Myocyte (in vitro differentiated cells): ENCODE measurements at places on chromosomes 13 and 19. TPM values are rescaled to one million over a fixed set of nuclear protein-coding genes. Genes with fewer than 3 reads are reported as not detected.

Gene DLEU7
- 0.31 TPM in 1 of 2 replicates, not detected in the other for total RNA-seq

Gene FGF21
- not detected in 2 replicates for total RNA-seq

Gene IGFL1
- total RNA-seq: not detected in 2 replicates

Gene CACNG6
- 22.8 and 30.8 TPM in 2 replicates for total RNA-seq

Gene GPR12
- not detected in 2 replicates for total RNA-seq

Gene ZNF345
- total RNA-seq: 1.7 and 2.4 TPM in 2 replicates

Gene CBLC
- not detected in 2 replicates for total RNA-seq

Gene KLK4
- total RNA-seq: not detected in 2 replicates

DNA sequence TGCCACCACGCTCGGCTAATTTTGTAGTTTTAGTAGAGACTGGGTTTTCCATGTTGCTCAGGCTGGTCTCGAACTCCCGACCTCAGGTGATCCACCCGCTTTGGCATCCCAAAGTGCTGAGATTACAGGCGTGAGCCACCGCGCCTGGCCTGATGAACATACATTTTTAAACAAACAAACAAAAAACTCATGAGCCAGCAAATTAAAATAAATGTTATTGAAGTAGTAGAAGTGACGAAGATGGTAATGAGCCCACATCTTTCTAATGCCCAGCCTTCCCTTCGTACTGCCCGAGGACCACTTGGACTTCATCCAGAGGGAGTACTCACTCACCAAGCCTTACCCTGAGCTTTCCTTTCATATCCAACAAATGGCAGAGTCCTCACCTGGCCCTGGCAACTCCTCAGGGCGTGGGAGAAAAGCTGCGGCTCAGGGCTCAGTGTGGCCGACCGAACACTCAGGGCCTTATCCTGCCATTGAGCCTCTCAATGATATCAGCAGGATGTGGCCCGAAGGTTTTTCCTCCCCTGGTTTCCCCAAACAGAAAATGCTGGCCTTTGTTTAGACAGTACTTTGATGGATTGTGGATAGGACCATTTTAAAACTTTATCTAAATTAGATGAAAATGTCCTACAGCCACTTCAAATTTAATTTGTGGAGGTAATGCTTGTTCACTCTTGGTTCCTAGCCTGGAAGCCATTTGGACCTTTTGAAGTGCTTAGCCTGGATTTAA is 22.8 kb upstream of the ABCC4 start:
- no peak for DNase-seq

- DNase-seq: peak; percentile 35
Observed at GRCh38 chr13:37364007-37364406, 234.6 kb downstream of the POSTN start.

- peak; percentile 91 for DNase-seq
Observed at GRCh38 chr19:801861-802497, 4.7 kb downstream of the PTBP1 start.

GRCh38 chr13:25466880-25467279 is 95.1 kb downstream of the ATP8A2 start:
- DNase-seq: no peak

DNA sequence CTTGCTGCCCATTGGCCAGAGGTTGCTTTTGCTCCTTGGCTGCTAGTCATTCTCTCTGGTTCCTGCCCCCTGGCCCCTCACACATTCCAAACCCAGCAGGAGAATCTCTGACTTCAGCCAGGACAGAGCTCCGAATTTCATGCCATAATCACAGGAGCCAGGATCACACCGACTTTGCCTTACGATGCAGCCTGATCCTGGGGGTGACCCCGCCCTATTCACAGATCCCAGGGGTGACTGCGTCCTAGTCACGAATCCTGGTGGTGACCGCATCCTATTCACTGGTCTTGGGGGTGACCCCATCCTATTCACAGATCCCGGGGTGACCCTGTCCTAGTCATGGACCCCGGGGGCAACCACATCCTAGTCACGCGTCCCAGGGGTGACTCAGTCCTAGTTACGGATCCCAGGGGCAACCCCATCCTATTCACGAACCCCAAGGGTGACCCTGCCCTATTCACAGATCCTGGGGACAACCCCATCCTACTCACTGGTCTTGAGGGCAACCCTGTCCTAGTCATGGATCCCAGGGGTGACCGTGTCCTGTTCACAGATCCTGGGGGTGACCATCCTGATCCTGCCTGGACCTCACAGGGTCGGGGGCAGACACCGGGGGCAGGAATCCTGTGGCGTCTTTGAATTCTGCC is 7.4 kb upstream of the TEX29 start:
- DNase-seq: no peak

DNA sequence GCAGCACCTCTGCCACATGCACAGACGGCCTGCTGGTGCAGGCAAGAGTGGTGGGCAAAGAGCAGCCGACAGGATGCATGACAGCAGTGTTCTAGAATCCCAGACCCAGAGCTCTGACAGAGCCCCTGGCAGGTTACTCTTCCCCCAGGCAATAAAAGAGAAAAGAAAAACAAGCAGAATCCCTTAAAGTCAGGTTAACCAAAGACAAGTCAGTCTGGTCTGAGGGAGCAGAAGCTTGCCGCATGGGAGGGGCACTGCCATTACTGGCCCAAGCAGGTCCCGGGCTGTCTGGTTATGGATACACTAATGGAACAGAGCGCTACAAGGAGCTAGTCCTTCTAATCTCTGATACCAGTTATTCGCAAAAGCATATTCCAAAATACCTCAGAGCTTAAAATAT is 36.1 kb upstream of the DOCK9 start:
- DNase-seq: no peak

- DNase-seq: no peak
Observed at GRCh38 chr13:111790621-111791020, 276.3 kb upstream of the SOX1 start.

- DNase-seq: no peak
Observed at GRCh38 chr13:40498461-40498860, 168.0 kb downstream of the FOXO1 start.

GRCh38 chr13:46359714-46360113 is 27.3 kb downstream of the RUBCNL start:
- peak; percentile 57 for DNase-seq

DNA sequence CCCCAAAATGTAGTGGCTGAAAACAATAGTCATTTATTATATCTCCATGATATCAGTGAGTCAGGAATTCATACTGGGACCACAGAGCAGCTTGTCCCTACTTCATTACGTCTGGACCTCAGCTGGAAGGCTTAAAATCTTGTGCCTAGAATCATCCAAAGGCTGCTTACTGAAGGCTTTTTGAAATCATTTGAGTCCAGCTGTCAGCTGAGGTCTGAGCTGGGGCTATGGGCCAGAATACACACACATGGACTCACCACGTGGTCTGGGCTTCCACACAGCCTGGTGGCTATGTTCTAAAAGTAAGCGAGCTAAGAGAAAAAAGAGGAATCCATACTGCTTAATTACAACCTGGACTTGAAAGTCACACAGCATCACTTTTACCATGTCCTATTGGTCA is 209.2 kb downstream of the KCTD12 start:
- DNase-seq: peak; percentile 94

GRCh38 chr13:110475117-110475516 is 86.4 kb downstream of the RAB20 start:
- no peak for DNase-seq

DNA sequence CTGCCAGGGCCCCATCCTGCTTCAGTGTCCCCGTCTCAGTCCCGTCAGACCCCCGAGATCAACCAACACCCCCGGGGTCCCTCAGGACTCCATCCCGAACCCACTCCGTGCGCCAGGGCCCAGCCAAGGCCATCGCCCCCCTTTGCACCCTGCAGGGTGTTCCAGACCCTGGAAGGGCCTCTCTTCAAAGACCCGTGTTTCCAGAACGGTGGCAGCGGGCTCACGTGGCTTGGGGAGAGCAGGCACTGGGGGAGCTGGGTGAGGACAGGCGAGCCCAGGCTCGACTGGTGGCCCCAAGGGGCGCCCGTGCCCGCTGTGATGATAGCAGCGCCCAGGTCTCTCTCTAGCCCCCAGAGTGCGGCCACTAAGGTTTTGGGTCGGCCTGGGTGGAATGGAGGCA is 1.4 kb downstream of the KASH5 start:
- DNase-seq: no peak

- DNase-seq: peak; percentile 63
Observed at GRCh38 chr13:37905736-37906135, 36.2 kb upstream of the TRPC4 start.

DNA sequence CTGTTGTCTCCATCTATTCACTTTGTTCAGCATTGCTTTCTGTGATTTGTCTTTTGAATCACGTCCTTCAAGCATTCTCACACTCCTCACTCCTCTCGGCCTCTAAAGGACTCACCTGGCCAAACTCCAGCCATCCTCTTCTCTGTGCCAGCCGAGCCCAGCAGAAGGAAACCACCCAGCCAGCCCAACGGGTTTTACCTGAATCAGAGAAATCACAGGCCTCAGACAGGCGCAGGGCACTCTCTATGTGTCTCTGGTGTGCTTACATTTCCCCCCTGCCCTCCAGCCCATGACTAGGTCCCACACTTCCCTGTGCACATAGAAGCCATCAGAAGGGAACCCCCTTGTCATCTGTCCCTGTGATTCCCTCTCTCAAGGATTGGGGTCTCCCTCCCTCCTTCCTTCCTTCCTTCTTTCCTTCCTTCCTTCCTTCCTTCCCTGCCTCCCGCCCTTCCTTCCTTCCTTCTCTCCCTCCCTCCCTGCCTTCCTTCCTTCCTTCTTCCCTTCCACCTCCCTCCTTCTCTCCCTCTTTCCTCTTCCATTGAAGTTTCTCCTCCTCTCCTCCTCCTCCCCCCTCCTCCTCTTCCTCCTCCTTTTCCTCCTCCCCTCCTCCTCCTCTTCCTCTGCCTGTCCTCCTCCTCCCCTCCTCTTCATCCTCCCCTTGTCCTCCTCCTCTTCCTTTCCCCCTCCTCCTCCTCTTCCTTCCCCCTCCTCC is 8.8 kb upstream of the ZNF541 start:
- no peak for DNase-seq

- DNase-seq: no peak
Observed at GRCh38 chr19:27876976-27877512, 1335.9 kb downstream of the UQCRFS1 start.
